CD4-positive, alpha-beta T cell treated with Interleukin-12 subunit alpha and Interleukin-12 subunit beta, for 1 hour (primary cell): ENCODE measurements at places on chromosomes 3 and 15.

DNA sequence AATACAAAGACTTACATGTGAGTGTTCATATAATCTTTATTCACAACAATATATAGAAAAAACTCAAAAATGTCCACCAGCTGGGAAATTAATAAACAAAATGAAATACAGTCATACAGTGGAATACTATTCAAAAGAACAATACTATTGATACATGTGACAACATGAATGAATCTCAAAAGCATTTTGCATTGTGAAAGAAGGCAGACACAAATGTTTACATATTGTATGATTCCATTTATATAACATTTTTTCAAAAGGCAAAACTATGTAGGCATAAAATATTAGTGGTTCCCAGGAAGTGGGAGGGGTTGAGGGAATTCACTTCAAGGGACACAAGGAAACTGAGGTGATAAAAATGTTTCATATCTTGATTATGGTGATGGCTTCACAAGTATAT is 303.2 kb downstream of the CTNNB1 start:
- no peak for DNase-seq

- no peak for DNase-seq
Measured at GRCh38 chr3:167666563-167666962, 12.8 kb upstream of the WDR49 start.

DNA sequence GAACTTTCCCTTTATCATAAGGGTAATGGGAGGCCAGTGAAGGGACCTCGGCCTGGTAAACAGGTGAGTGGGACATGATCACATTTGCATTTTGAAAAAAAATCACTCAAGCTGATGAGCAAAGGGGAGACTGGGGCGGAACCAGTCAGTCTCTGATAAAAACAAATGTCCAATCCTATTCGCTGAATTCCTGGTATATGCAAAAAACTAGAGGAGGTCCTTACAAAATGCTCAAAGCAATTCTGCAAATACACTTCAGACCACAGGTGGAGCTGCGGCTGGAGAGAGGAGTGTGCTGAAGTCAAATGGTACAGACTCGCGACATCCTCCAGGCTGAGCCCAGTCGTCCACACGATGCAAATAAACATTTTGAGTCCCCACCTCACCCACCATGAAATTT is 166.7 kb downstream of the FOXP1 start:
- peak; percentile 58 for DNase-seq

- DNase-seq, result no peak
Measured at GRCh38 chr3:140067487-140067886, 132.5 kb downstream of the CLSTN2 start.

- no peak for DNase-seq
Measured at GRCh38 chr15:61091289-61091616, 137.8 kb downstream of the RORA start.
